ENCODE measurements at places on chromosomes 1 and 21. TPM values are rescaled to one million over a fixed set of nuclear protein-coding genes. Genes with fewer than 3 reads are reported as not detected.

The NTNG1 gene
- 22.3 TPM for polyA plus RNA-seq

The ORC1 gene
- 7.5 TPM for polyA plus RNA-seq

The LCE7A gene
- polyA plus RNA-seq, result not detected

The PTGER3 gene
- 1.1 TPM for polyA plus RNA-seq

The STX12 gene
- 51.2 TPM for polyA plus RNA-seq

The MPZ gene
- 3.3 TPM for polyA plus RNA-seq

The PLEKHA6 gene
- polyA plus RNA-seq, result 17.1 TPM

The GUCA2A gene
- 0.30 TPM for polyA plus RNA-seq

The TTC22 gene
- 3.8 TPM for polyA plus RNA-seq

The FCRL4 gene
- not detected for polyA plus RNA-seq

The PLA2G2A gene
- 1.9 TPM for polyA plus RNA-seq

The BRDT gene
- 0.19 TPM for polyA plus RNA-seq

The DYRK3 gene
- polyA plus RNA-seq, result 8.1 TPM

The DMRTA2 gene
- not detected for polyA plus RNA-seq

The VCAM1 gene
- 53.4 TPM for polyA plus RNA-seq

The ETV3L gene
- not detected for polyA plus RNA-seq

The KCNK2 gene
- 0.11 TPM for polyA plus RNA-seq

The CFHR2 gene
- not detected for polyA plus RNA-seq

The DIO1 gene
- 0.51 TPM for polyA plus RNA-seq

The FCER1A gene
- polyA plus RNA-seq, result 0.86 TPM

The CFAP74 gene
- polyA plus RNA-seq, result 4.5 TPM

The ABCG1 gene
- 9.2 TPM for polyA plus RNA-seq

The B3GALT5 gene
- 1.0 TPM for polyA plus RNA-seq

The FCAMR gene
- polyA plus RNA-seq, result 0.07 TPM

The F3 gene
- 6.7 TPM for polyA plus RNA-seq

The UQCRHL gene
- 2.1 TPM for polyA plus RNA-seq

The XCL1 gene
- 0.37 TPM for polyA plus RNA-seq

The OR6K3 gene
- not detected for polyA plus RNA-seq

The TCHHL1 gene
- polyA plus RNA-seq, result not detected

The CELA3B gene
- polyA plus RNA-seq, result 0.27 TPM

The SEMA4A gene
- 25.0 TPM for polyA plus RNA-seq

The CLCA2 gene
- 0.14 TPM for polyA plus RNA-seq

The NKAIN1 gene
- polyA plus RNA-seq, result 2.9 TPM

The RHBDL2 gene
- polyA plus RNA-seq, result 1.3 TPM

The WNT2B gene
- 5.2 TPM for polyA plus RNA-seq

The CSTB gene
- 37.5 TPM for polyA plus RNA-seq

The GJC2 gene
- 3.8 TPM for polyA plus RNA-seq

The GRIK1 gene
- polyA plus RNA-seq, result 0.51 TPM

The LCE1E gene
- not detected for polyA plus RNA-seq

The CLIC6 gene
- 43.9 TPM for polyA plus RNA-seq

The FYB2 gene
- 0.37 TPM for polyA plus RNA-seq

The TCHH gene
- 0.07 TPM for polyA plus RNA-seq

The HEYL gene
- polyA plus RNA-seq, result 42.8 TPM

Measured in left lung (tissue), 14 donors.